ENCODE measurements at places on chromosomes 1 and 21.

DNA sequence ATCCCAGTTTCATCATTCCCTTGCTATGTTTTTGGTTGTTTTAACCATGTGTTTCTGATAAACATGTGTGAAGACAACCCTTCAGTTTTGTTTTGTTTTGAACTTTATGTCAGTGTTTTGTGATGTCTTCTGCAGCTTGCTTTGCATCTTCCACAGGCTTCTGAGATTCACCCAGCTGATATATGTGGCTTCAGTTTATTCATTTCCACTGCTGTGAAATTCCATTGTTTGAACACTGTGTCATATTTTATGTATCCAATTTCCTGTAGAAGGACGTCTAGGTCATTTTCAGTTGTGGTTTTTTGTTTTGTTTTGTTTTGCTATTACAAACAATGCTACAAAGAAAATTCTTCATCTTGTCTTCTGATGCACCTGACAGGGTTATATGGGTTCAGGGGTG, 27.2 kb upstream of the SLC26A9 start:
- DNase-seq: no peak

GRCh38 chr1:44664730-44665370, 9.4 kb downstream of the TMEM53 start:
- peak; percentile 34 for DNase-seq

DNA sequence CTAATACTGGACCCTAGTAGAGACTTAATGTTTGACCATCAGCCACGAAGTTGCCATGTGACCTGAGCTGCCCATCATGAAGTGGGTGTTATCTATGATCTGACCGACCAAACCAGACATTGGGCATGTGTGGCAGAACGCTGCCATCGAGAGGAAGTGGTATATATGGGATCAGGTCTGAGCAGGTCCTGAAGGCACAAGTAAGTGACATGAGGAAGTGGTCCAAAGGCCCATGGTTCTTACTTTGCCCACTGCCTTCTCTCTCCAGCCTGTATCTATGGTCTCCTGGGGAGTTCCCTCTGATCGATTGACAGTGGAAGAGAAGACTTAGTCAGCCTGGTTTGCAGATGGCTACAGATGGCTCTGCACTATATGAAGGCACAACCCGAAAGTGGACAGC, 7.9 kb downstream of the SPSB1 start:
- DNase-seq: no peak

- DNase-seq: no peak
Observed at GRCh38 chr1:201310251-201310985, 27.1 kb downstream of the PKP1 start.

- no peak for DNase-seq
Observed at GRCh38 chr1:230849451-230850224, 18.7 kb downstream of the C1orf198 start.

DNA sequence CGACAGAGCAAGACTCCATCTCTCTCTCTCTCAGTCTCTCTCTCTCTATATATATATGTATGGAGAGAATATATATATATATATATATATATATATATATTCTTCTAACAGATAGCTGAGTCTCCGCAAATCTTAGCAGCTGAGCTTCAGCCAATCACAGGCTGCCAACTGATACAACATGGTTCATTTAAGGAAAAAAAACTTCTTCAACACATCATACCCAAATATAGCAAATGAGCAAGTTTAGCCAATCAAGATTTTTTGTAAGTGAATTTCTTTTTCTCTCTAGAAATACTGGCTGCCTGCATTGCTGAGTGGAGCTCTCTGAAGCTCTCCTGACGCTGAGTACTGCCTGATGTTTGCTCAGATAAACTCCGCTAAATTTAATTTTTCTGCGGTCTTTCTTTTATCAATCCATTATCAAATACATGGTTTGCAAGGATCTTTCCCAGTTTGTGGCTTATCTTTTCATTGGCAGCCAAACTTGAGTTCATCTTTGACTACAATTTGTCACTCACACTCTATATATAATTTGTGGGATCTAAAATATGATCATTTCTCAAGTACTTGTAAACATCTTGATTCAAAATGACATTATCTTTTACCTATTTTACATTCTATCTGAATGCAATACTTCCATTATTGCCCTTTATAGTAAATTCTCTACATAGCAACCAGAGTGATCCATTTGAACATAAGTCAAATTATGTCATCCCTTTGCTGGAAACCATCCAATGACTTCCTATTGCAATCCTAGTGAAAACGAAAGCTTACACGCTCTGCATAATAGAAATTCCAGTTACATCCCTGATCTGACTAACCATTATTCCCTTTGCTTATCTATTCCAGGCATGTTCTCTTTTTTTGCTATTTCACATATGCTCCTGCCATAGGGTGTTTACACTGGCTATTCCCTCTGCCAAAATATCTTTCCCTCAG, 2131.7 kb downstream of the MRPL39 start:
- DNase-seq: no peak

DNA sequence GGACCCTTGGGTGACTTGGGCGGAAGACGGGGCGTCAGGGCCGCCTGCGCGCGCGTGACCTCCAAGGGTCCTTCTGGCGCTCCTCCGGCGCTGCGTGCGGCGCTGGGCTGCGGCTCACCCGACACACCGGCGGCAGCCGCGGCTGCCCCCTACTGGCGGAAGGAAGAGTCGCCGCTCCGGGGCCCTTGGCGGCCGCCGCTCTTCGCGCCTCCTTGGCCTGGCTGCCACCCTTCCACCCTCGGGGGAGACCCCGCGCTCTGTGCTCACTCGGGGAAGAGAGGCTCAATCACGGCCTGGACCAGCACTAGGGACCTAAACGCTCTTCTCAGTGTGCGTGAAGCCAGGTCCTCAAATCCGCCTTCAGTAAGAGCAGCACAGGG, 89.7 kb downstream of the DMRTA2 start:
- DNase-seq: peak; percentile 38

DNA sequence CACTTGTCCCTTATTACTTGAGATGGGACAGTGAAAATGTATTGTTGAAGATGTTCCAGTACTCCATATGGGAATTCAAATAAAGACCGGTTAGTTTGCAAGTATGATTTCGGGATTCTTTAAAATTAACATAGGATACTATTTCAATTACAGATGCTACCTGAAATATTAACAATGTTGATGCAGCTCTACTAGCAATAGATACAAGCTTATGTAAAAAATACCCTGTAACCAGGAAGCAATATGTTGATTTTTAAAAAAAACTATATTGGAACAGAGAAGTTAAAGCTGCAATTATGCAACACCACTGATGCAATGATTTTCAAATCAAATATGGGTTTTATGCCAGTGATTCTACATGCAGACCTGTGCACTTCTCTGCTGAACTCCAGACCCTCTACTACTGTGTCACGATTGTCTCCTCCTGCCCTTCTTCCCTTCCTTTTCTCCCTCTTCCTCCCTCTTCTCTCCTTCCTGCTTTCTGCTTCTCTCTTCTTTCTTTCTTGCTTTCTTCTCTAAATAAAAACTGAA, 179.2 kb downstream of the ATP6V1G3 start:
- no peak for DNase-seq

DNA sequence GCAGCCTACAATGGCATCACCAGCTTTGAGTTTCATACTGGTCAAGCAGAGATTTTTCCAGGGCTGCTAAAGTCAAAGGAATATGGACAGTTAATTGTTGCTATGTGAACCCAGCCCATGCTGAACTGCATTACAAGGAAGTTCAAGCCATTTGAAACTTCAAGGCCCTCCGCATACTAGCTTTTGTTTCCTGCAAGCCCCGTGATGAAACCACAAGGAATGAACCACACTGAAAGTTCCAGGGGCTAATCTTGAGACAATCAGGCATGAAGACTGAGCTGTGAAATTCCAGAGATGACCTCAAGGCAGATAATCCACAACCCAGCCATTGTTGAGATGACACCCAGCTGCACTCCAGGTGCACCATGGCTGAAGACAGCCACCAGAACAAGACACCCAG, 180.8 kb downstream of the C1orf21 start:
- DNase-seq: no peak

GRCh38 chr1:50666849-50667248, 243.6 kb upstream of the DMRTA2 start:
- no peak for DNase-seq

- no peak for DNase-seq
Observed at GRCh38 chr1:172176206-172176605, 244.3 kb upstream of the C1orf105 start.

DNA sequence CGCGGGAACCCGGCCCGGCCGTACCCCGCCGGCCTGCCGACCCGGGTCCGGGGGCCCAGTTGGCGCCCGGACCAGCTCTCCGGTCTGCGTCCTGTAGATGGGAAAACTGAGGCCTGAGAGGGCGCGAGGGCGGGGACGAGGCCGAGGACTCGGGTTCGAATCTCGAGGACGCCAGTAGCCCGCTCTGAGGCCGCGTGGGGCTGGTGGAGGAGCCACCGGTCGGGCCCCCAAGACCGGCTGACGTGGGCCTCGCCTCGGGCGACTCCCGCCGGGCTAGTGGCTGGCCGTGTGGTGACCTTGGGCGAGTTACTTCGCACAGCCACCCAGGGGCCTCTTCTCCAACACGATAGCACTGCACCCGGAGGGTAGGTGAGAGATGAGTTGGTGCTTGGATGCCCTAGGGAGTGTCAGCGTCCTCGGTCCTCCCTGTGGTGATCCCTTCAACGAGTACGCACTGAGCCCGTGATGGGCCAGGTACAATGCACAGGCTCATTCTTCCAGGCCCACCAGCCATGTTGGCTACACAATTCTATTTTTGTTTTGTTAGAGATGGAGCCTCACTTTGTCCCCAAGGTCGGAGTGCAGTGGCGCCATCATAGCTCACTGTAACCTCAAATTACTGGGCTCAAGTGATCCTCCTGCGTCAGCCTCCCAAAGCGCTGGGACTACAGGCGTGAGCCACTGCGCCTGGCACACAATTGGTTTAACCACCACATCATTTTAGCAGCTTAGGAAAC, 404 bp upstream of the SCMH1 start:
- no peak for DNase-seq

GRCh38 chr1:177569476-177569875, 398.7 kb downstream of the BRINP2 start:
- DNase-seq: no peak

DNA sequence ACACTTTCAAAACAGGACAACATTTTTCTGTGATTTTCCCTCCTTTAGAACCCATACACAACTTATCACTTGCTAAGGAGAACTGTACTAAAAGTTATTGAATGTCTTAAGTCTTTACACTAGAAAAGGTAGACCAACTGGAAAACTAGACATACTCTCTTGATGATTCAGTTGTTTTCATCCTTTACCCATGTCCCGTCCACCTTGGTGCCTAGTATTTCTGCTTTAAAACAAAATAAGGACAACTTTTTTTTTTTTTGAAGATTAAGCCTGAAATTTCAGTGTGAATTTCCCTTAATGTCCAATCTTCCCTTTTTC, 4.5 kb downstream of the CDKN2C start:
- no peak for DNase-seq

- no peak for DNase-seq
Observed at GRCh38 chr1:171115280-171115897, 24.7 kb downstream of the FMO3 start.

- no peak for DNase-seq
Observed at GRCh38 chr1:27555700-27556424, 48.1 kb downstream of the AHDC1 start.

GRCh38 chr1:198977909-198978308, 339.1 kb downstream of the PTPRC start:
- DNase-seq: no peak

GRCh38 chr1:187157115-187157514, 328.4 kb downstream of the PLA2G4A start:
- no peak for DNase-seq

DNA sequence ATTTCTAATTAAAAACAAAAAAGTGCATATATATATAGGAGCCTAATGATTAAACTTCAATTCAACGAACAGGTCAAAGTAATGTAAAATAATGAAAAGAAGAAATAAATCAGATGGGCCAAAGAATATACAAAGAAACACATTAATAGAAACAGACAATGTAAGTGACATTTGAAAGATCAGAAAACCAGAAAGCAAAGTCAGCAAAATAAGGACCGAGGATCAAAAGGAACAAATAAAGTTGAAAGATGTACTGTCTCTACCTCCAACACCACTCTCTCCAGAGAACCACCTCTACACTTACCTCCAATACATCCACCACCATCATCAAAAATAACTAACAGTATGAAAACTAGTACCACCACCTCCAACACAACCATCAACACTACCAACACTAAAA, 1226.3 kb upstream of the NCAM2 start:
- no peak for DNase-seq

DNA sequence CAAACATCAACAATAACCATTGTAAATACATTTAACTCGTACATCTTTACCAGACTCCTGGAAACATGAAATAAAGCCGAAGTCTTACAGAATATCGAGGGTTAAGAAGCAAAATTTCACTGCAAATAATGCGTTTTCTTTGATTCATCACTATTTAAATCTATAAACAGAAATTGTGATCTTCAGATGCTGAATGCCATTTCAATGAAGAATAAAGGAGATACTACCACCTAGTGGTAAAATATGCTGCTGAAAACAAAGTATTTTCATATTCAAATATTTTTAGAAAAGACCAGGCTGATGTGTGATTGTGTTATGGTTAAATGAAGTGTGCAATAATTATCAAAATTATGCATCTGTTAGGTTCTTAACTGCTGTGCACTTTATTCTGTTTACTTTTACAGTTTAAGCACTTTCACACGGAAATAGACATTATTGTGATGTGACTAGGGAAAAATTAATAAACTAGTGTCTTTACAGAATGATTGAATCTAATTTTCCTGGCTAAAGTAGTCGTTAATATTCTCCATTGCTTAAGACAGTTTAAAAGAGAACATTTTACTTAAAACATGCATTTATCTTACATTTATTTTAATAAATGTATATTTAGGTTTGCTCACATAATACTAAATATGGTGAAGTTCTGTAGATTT, 1093.1 kb downstream of the MRPL39 start:
- no peak for DNase-seq

GRCh38 chr1:185300152-185300551, 16.9 kb downstream of the IVNS1ABP start:
- no peak for DNase-seq

- no peak for DNase-seq
Observed at GRCh38 chr1:87346130-87346814, 17.6 kb downstream of the LMO4 start.

DNA sequence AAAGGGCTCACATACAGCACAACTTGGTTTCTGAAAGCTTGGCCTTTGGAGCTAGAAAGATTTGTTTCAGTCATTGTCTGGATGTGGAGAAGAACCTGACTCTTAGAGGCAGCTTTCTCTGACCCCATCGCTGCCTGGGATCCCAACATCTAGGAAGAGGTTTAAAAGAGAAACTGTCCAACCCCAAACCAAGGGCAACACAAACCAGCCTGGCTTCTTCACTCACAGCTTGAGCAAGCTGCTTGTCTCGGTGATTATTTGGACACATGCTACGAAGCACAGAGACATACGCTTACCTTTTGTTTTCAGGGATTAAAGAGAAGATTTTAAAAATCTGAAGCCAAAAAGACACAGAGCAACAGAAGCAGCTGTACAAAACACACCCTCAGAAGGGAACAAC, 109.8 kb downstream of the ETS2 start:
- DNase-seq: no peak
